ENCODE measurements at places on chromosomes 11 and 22.

DNA sequence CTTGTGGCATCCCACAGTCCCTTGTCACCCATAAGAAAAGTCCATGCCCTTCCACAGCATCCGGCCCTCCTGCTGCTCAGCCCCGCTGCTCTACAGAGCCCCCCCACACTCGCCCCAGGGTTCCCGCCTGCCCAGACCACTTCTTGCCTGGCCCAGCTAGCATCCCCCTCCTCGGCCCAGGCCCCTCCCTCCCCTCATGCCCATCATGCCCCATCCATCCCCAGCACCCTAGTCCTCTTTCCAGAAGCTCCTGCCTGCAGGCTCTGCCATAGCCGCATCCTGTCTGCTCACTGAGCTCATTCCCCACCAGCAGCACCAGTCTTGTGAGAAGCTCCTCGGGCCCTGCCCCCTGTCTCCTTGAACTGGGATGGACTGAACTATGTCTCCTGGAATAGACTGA, 54.4 kb downstream of the LINC01488 start:
- no peak for DNase-seq

DNA sequence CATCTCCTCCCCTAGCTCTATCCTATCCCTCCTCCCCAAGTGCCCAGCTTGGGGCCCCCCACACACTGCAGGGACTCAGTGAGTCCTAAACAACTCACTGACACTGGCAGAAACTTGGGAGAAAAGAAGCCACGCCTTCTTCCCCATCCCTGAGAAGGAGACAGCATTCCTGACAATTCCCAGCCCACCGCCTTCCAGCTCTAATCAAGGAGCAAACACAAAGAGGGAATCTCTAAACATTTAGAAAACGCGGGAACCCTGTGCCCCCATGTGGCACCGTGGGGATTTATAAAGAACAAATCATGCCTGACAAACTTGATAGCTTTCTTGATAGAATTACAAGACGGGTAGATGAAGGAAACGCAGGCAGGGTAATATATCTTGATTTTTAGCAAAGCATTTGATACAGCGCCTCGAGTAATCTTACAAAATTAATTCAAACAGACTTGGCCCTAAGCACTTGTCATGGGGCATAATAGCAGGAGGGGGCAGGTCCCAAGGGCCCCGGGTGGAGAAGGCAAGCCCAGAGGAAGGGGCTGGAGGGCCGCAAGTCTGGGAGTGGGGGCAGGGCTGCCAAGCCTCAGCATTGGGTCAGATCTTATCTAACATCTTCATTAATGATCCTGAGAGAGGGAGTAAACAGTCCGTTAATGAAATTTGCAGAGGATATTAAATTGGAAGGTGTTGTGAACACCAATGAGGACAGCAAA, 4.5 kb downstream of the CHST1 start:
- no peak for DNase-seq

DNA sequence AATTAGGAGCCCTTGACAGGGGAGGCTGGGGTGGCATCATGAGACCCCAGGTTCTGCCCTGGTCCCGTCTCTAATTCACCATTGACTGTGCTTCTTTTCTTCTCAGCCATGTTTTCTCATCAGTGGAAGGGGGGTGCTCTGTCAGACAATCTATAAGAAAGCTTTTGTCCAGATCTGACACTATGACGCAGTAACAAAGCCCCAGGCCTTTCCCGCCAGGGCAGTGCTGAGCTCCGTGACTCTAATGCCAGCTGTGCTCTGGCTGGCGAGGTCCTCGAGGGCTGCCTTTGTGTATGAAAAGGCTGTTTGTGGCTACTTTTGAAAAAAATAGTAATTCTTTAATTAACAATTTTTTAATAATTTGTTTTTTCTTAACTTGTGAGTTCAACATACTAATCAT, 3.2 kb downstream of the CD6 start:
- DNase-seq, result no peak

- no peak for DNase-seq
Measured at GRCh38 chr11:17014321-17014832, at the start of gene PLEKHA7. Gene PLEKHA7, minus strand, starts transcription at chr11:17014414. Its CDS starts 13 bp downstream, at chr11:17014401.

- no peak for DNase-seq
Measured at GRCh38 chr11:20249378-20249777, 89.1 kb upstream of the DBX1 start.

- DNase-seq, result no peak
Measured at GRCh38 chr11:93113824-93114223, 84.0 kb downstream of the SLC36A4 start.

DNA sequence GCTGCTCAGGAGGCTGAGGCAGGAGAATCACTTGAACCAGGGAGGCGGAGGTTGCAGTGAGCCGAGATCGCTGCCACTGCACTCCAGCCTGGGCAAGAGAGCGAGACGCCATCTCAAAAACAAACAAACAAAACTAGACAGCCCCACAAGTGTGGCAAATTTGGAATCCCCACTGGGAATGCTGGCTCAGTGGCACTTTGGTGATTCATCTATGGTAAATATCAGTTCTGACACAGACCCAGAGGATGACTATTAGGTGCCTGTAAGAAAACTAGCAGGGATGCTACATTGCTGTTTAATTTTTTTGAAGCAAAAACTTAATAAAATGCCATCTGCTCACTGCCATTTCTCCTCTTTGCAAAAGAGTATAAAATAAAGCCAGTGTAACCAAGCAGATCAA, 107.9 kb downstream of the NAT10 start:
- no peak for DNase-seq

GRCh38 chr11:103700622-103701021, 335.8 kb upstream of the DDI1 start:
- DNase-seq, result no peak

- no peak for DNase-seq
Measured at GRCh38 chr11:79906164-79906563, 465.3 kb upstream of the TENM4 start.

DNA sequence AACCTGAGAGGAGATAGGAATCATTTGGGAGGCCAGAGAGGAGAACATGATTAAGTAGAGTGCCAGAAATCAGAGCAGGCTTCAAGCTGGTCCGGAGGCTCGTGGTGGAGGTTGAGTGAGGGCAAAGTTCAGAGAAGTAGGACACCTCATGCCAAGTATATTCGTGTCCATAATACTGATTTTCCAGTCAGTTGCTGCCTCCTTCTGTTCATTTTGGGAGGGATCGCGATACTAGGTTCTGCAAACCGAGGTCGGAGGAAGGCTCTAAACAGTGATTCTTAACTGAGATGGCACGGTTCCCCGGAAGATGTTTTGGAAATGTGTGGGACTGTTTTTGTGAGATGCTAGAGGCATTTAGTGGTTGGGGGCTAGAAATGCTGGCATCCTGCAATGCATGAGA, 13.6 kb upstream of the CD3E start:
- DNase-seq, result no peak

- no peak for DNase-seq
Measured at GRCh38 chr22:38196791-38197419, 4.9 kb upstream of the MAFF start.

- DNase-seq, result no peak
Measured at GRCh38 chr11:8060146-8060719, 20.8 kb upstream of the TUB start.

GRCh38 chr11:10584071-10584501, 15.6 kb upstream of the LYVE1 start:
- DNase-seq, result no peak

GRCh38 chr11:109914809-109915653, 178.2 kb upstream of the ZC3H12C start:
- DNase-seq, result no peak

- no peak for DNase-seq
Measured at GRCh38 chr22:18110954-18111758, 547 bp downstream of the TUBA8 start.

DNA sequence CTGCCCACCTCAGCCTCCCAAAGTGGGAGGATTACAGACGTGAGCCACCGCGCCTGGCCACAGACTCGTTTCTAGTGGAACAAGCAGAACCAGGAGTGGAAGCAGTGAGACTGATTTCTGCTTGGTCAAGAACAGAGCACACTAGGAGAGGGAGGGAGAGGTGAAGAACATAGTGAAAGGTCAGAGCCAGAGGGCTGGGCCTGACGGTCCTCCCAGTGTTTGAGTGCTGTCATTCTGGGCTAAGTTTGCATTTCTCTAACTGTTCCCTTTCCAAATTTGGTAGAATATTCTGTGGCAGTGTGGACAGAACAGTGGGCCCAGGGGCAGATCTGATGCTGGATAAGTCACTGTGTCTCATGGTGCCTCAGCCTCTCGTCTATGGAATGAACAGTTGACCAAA, 55.2 kb downstream of the OSBP2 start:
- no peak for DNase-seq

GRCh38 chr11:119196833-119197483, 9.2 kb upstream of the CBL start:
- peak; percentile 52 for DNase-seq

- DNase-seq, result no peak
Measured at GRCh38 chr22:46934746-46935491, 172.5 kb downstream of the TBC1D22A start.

GRCh38 chr11:46498968-46499367, 94.9 kb downstream of the AMBRA1 start:
- DNase-seq, result no peak

GRCh38 chr22:50396751-50397370, 53.7 kb downstream of the PPP6R2 start:
- no peak for DNase-seq

GRCh38 chr11:31936312-31936711, 125.2 kb upstream of the PAX6 start:
- DNase-seq, result no peak

DNA sequence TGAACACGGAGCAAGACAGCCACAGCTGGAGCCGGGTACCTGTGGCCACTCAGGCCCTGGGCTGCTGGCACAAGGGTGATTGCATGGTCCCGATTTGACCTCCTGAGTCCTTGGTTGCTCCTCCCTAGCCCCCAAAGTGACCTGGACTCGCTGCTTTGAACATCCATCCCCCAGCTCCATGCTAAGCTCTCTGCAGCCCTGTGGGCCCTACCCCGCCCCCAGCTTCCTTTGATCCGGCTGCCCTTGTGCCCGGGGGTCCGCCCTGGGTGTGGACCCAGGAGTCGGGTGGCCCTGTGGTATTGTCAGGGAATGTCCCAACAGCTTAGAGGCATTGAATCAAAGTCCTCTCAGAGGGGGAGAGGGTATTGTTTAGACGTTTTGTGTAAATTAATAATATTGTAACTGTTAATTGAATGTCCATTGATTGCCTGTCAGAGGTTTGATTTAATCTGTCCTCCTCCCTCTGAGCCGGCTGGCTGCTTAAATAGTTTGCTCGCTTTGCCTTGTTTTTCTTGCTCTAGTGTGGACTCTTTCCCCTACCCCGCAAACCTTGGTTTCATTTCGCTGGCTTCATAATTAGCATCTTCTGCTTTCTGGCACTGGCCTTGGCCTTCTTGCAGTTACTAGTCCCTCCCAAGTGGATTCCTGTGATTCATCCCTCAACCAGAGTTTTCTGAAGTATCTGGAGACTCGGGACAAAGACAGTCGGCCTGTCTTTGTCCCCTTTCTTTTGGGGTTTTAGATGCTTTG, 20.7 kb downstream of the GRIK4 start:
- DNase-seq, result no peak

GRCh38 chr11:221998-222789, 13.9 kb downstream of the SIRT3 start:
- DNase-seq, result no peak

DNA sequence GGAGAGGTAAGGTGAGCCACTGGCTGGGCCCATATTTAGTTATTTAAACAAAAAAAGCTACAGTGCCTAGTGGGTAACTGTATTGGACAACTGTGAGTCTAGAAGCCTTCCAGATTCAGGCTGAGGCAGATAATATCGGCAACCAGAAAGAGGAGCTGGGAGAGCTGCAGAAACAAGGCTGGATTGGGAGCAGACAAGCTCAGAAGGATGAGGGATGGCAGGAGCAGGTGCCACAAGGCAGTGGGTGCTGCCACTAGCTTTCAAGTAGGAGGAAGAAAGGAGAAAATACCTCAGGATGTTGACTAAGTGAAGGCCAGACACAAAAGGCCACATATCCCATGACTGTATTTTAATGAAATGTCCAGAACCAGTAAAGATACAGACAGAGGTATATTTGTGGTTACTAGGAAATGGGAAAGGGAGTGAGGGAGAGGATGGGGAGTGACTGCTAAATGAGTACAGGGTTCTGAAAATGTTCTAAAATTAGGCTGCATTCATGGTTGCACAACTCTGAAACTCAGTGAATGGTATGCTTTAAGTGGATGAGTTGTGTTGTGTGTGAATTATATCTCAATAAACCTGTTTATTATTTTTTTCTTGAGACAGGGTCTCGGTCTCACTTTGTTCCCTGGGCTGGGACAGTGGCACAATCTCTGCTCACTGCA, 11.8 kb upstream of the RAPSN start:
- DNase-seq, result no peak

DNA sequence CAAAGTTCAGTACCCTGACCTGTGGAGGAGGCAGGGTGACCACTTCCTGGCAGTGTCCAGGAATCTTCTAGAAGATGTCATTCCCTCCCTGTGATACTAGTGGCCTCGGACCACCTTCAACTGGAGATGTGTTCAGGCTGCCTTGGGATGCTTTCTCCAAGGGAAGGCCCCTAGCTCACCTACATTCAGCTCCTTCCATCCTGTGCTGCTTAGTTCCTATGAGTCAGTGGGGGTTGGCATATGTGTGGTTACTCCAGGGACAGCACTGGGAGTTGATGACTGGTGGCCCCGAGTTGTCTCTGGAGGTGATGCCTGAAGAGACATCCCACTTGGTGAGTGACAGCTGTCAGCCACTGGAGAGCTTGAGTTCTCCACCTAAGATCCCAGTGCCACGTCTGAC, 81.8 kb upstream of the OR9Q1 start:
- no peak for DNase-seq

DNA sequence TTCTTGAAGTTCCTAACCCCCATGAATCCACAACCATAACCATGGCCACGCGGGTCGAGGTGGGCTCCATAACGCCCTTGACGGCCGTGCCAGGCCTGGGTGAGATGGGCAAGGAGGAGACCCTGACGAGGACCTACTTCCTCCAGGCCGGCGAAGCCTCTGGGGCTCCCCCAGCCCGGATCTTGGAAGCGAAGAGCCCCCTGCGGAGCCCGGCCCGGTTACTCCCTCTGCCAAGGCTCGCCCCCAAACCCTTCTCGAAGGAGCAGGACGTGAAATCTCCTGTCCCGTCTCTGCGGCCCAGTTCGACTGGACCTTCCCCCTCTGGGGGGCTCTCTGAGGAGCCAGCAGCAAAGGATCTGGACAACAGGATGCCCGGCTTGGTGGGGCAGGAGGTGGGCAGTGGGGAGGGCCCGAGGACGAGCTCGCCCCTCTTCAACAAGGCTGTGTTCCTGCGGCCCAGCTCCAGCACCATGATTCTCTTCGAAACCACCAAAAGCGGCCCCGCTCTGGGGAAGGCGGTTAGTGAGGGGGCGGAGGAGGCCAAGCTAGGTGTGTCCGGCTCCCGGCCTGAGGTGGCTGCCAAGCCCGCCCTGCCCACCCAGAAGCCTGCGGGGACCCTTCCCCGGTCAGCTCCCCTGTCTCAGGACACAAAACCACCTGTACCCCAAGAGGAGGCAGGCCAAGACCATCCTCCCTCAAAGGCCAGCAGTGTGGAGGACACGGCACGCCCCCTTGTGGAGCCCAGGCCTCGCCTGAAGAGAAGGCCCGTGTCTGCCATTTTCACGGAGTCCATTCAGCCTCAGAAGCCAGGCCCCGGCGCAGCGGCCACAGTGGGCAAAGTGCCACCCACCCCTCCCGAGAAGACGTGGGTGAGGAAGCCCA, 75.7 kb downstream of the KIAA1671 start:
- no peak for DNase-seq

All from stimulated activated CD8-positive, alpha-beta memory T cell treated with anti-CD3 and anti-CD28 coated beads, Interleukin-2, amount 100 ng/mL, for 1 hour (primary cell).